ENCODE measurements at places on chromosomes 16 and 17. TPM values are rescaled to one million over a fixed set of nuclear protein-coding genes. Genes with fewer than 3 reads are reported as not detected.

RUSF1 gene
- total RNA-seq, result 68.2 TPM

GRCh38 chr16:69328854-69329316, 1.5 kb downstream of the PDF start:
- DNase-seq, result peak; percentile 54

COIL gene
- total RNA-seq, result 10.9 TPM

DNA sequence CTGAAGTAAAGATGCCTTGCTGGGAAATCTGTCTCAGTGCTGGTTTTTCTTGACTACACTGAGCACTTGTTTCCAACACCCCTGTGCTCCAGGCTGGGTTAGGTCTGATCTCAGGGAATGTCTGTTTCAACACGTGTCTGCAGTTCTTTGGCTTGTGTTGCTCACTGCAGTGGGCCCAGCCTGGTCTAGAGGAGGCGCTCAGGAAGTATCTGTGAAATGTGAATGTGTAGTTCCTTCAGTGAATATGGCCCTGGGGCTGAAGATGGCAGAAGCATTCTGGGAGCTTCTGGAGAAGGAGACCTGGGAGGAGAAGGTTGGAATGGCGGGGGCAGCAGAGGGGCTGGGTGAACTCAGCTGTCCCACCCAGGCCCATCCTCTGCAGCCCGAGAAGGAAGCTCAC, 8.1 kb upstream of the YPEL3 start:
- DNase-seq, result no peak

DNA sequence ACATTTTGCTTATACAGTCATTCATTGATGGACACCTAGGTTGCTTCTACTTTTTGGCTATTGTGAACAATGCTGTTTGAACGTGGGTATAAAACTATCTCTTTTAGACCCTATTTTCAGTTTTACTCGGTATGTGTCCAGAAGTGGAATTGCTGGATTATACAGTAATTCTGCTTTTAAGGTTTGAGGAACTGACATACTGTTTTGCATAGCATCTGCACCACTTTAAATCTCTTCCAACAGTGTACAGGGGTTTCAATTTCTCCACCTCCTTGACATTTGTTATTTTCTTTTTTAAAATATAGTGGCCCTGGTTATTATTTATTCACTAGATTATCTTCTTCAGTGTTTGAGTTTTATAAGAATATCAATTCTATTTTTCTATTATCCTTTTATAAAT, 116.9 kb downstream of the USP22 start:
- DNase-seq, result no peak

VEZF1 gene
- 51.9 TPM for total RNA-seq

GRCh38 chr16:23156946-23157460, 7.8 kb upstream of the USP31 start:
- no peak for DNase-seq

DNA sequence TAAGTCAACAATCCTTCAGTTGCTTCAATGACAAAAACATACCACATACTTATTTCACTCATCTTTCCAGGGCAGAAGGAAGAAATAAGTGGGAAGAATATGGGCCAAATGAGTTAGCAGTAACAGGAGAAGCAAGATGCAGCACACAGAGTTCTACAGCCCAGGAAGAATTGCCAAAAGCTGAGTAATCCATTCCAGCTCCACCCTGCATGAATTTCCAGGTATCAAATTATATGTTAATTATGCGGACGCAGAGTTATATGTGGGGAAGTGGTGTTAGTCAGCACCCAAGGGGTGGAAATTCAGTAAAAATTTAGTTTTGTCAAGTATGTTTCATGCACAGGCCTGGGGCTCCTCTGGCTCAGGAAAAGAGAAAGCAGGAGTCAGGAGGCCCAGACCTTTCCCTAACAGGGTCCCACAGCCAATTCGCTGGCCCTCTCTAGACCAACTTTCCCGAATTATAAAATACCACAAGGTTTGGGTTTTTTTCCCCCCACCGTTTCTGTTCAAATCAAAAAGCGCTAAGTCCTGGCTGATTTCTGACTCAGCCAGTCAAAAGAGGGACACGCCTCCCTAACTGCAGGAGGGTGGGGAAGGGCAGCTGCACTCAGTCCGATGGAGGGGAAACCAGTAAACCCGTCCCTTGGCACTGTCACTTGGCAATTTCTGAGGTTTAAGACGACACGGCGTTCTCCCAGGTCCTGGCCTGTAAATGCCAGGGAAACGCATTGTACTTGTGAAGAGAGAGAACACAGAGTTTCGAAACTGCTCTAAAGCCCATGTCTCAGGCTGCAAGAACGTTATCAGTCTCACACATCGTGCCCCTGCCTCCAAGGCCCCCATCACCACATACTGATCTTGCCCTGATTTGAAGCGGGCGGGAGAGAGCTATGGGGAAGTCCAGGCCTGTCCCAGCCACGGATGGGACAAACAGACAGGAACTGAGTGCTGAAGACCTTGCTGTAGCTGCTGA, 58.1 kb downstream of the ZFHX3 start:
- DNase-seq, result peak; percentile 95

DNA sequence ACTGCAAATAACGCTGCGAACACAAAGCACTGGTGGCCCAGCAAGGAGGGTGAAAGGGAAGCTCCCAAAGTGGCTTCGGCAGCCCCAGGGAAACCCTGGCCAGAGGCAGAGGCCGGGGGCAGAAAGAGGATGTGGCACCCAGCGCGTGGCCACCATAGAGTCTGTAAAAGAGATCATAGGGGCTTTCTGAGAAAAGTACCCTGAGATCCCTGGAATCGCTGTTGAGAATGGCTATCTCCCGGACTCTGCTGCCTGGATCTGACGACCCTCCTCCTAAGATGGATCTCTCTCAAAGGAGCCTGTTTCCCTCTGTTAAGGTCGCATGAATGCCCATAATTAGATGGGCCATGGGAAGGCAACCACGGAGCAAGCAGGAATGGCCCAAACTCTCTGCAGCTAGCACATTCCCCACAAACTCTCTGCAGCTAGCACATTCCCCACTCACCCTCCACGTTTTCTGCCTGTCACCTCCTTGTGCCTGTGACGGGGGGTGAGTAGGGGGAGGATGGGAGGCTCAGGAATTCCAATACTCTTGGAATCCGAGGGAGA, 364.4 kb downstream of the XYLT1 start:
- no peak for DNase-seq

- DNase-seq, result no peak
Observed at GRCh38 chr16:13376174-13376573, 474.8 kb downstream of the SHISA9 start.

KRTAP4-9 gene
- total RNA-seq, result not detected

GRCh38 chr16:83717814-83718213, 90.0 kb upstream of the HSBP1 start:
- DNase-seq, result peak; percentile 79

DNA sequence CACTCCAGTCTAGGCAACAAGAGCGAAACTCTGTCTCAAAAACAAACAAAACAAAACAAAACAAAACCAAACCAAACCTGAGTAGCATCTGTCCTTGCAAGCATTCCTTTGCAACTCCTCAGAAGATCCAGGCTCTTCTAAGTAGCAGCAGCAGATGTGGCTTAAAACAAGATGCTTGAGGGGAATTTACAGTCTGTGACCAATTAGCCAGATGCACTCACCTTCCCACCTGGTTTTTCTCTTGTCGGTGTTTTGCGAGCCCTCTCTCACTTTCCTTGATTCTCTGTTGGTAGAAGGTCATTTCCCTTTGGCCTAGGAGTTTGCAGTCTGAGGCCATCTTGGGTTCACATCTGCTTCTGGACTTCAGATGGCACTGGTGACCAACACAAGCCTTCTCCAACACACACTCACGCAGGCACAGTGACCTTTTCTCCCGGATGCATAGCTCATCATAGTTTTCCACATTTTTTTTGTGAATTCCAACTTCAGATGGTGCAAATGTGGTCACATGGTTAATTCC, 276.8 kb downstream of the STX8 start:
- no peak for DNase-seq

GRCh38 chr17:66032082-66032712, 159.7 kb downstream of the CEP112 start:
- DNase-seq, result no peak

KRTAP9-4 gene
- not detected for total RNA-seq

MYOCD gene
- total RNA-seq, result under 0.01 TPM

DNA sequence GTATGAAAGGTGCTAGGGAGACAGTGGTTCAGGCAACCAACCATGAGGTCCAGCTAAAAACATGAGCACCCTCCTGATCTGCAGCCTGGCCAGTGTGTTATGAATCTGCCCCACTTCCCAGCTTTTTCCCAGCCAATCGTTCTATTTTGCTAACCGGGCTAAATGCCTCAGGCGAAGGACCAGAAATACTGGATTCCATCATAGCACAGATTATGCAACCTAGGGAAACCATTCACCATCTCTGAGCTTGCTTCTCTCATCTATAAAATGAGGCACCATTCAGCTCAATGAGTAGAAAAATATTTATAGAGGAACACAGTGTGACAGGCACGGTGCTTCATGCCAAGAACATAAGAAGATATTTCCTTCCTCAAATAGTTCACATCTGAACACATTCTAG, 45.2 kb upstream of the NUDT7 start:
- DNase-seq, result peak; percentile 45

- DNase-seq, result no peak
Observed at GRCh38 chr17:77428020-77428748, 287.4 kb downstream of the SEC14L1 start.

DNA sequence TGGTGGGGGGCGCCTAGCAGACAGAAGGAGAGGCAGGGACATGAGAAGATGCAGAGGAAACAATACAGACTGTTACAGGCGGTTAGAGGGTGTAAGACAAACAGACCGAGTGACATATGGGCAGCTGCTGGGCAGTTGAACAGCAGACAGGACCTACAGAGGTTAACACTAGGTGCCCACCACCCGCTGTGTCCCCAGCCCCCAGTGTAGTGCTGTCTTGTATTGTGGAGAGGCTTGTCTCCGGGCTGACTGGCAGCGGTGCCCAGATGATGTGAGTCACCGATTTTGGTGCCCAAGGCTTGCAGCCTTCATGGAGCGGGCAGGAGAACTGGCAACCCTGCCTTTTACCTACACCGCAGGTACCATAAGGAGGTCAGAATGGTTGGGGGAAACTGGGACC, 2.4 kb upstream of the CXCL16 start:
- no peak for DNase-seq

- peak; percentile 33 for DNase-seq
Observed at GRCh38 chr17:49631496-49631895, 46.4 kb downstream of the SPOP start.

- peak; percentile 24 for DNase-seq
Observed at GRCh38 chr17:65088621-65089360, 32.3 kb upstream of the GNA13 start.

DNA sequence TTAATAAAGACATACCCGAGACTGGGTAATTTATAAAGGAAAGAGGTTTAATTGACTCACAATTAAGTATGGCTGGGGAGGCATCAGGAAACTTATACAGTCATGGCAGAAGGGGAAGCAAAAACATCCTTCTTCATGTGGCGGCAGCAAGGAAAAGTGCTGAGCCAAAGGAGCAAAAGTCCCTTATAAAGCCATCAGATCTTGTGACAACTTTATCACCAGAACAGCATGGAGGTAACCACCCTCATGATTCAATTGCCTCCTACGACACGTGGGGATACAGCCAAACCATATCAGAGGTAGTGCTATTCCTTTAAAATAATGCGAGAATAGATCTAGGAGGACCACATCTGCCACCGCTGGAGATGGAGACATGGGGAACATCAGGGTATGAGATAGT, 9.0 kb downstream of the C16orf54 start:
- no peak for DNase-seq

DNA sequence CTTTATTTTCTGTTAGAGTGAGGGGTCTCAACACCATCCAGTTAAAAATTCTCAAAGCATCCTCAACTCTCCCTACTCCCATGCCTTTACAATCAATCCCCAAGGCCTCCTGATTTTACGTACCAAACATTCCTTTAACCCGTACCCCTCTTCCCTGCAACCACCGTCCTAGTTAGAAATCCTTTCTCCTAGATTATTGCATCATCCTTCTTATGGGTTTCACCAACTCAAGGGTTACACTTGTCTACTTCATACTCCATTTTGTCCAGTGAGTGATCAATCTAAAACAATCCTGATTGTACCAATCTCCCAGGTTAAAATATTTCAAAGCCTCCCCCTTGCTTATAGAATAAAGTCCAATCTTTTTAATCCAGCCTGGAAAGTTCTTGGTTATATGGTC, 24.7 kb downstream of the SOX9 start:
- DNase-seq, result no peak

GRCh38 chr17:31598921-31599571, 207.6 kb downstream of the RAB11FIP4 start:
- DNase-seq, result no peak

GRCh38 chr17:75147878-75148546, 6.3 kb downstream of the JPT1 start:
- DNase-seq, result no peak

IL17C gene
- not detected for total RNA-seq

DNA sequence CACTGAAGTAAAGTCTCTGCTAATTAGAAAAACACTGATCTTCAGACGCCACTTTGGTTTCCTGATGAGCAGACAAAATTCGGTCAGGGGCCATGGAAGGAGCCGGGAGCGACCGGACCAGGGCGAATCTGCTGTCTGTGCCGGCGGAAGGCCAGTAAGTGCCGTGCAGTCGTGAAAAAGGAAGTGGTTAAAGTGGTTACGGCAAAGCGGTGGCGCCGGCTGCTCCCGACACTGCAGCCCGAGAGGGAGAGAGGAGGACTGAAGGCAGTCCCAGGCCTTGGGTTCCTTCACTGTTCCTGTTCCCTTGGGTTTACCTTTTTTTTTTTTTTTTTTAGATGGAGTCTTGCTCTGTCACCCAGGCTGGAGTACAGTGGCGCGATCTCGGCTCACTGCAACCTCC, 17.3 kb upstream of the HEXD start:
- DNase-seq, result no peak

DNA sequence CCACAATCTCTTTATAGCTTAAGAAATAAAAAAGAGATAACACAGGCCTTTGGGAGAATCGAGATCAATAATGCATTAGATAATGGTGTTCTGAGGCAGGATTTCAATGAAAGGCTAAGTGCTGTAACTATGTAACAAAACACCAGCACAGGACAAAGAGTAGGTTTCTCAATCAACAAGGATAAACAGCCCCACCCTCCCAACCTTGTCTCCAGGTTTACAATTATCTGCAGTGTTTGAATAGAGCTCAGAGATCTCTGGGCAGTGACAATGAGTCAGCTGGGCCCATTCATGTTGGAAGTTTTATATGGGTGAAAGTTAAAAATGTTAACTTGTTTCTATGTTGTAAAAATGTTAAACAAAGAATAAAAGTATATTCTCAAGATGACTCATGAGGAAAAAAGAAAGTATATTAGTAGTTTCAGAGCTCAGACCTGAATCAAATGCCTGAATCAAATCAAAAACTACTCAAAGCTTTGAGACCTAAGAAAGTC, 17.0 kb upstream of the KRT20 start:
- DNase-seq, result peak; percentile 61

CEP295NL gene
- total RNA-seq, result 0.11 TPM

RNF43 gene
- not detected for total RNA-seq

TM4SF5 gene
- total RNA-seq, result not detected

- DNase-seq, result peak; percentile 20
Observed at GRCh38 chr17:30858556-30859250, 26.9 kb downstream of the ATAD5 start.

ACOX1 gene
- total RNA-seq, result 27.6 TPM

DNA sequence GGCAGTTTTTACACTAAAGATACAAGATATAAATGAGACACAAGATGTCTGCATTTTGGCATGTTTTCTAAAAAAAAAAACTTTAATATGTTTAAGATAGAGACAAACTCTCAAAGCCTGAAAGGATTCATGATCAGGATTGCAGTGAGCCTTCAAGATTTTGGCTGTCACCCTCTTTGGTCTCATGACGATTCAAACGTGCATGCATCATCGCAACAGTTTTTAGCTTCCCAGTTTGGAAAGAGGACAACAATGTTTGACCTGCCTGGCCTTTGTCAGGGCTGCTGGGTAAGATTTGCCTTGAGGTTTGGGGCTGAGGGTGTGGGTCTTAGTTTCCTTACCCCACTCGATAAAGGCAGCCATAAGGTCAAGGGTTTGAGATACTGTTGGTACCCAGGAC, 134.1 kb downstream of the RGS9 start:
- DNase-seq, result no peak
